Stimulated activated CD8-positive, alpha-beta memory T cell treated with anti-CD3 and anti-CD28 coated beads, Interleukin-7, amount 100 ng/mL, for 1 hour (primary cell): ENCODE measurements at places on chromosomes 6 and 20.

DNA sequence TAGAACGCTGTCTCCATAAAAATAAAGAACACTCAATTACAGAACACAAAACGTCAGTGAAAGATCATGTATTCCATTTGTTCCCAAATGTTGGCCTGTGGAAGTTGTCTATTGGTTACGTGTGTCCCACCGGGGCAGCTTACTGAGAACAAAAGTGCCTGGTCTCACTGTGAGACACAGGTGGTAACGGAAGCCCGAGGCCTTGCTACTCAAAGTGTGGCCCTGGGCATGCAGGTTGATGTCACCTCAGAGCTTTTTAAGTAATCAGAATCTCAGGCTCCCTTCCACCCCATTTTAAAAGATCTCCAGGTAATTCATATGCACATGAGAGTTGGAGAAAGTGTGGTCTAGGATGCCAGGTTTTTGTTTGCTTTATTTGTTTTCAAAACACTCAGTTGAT lies 422.5 kb upstream of the OPRM1 start:
- DNase-seq, result no peak

GRCh38 chr6:108800427-108800864 lies 47.8 kb upstream of the ARMC2 start:
- no peak for DNase-seq

GRCh38 chr6:44216677-44217331 lies at the start of gene MYMX:
MYMX (plus strand) TSS chr6:44216926; CDS start chr6:44217472, 546 bp downstream.
- no peak for DNase-seq

DNA sequence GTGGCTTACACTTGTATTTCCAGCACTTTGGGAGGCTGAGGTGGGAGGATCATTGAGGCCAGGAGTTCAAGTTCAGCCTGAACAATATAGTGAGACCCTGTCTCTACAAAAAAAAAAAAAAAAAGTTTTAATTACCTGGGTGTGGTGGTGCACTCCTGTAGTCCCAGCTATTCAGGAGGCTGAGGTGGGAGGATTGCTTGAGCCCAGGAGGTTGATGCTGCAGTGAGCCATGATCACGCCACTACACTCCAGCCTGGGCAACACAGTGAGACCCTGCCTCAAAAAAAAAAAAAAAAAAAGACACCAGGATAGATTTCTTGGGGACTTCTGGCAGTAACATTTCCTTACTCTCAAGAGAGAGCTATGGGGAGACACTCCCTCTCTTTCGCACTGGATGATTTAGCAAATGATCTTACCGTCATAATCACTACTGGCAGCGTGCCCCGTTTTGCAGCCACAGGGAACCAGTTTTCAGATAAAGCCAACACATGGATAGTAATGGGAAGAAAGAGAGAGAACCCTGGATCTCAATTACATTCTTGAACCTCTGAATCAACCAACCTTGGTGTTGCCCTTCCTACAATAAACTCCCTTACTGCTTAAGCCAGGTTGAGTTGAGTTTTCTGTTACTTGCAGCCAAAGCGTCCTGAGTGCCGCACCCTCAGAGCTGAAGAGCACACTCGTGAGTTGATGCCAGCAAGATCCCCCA lies 18.1 kb upstream of the PTPN1 start:
- DNase-seq, result no peak

DNA sequence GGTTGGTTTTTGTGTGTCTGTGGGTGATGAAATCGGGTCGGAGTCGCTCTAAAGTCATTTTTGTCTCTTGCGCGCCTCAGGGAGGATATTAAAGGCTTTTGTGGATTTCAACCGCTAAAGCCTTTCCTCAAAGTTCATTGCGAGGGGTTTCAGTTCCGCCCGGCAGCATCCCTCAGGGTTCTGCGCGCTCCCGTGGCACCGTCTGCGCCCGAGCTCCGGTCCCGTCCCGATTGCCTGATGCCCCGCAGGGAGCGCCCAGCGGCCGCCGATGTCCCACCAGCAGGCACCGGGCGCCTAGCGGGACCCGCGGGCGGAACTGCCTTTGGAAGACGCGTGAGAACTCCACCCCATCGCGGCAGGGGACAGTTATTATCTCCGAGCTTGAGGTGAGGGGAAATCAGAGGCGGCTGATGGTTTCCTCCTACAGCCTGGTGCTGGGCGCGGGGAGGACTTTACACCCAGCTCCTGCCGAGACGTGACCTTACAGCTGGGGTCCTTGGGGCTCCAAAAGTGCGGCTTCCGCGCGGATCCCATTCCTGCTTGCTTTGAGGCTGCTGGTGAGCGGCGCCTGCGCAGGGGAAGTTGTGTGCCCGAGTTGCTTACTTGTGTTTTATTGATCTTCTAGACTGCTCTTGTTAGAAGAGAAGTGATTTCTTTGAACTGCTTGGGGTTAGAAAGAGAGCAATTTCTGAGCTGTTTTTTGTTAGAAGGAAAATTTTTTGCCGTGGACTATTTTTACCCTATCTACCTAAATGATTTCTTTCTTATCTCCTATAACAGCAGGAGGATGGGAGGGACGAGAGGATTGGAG lies 27.1 kb downstream of the ULBP1 start:
- DNase-seq, result no peak

DNA sequence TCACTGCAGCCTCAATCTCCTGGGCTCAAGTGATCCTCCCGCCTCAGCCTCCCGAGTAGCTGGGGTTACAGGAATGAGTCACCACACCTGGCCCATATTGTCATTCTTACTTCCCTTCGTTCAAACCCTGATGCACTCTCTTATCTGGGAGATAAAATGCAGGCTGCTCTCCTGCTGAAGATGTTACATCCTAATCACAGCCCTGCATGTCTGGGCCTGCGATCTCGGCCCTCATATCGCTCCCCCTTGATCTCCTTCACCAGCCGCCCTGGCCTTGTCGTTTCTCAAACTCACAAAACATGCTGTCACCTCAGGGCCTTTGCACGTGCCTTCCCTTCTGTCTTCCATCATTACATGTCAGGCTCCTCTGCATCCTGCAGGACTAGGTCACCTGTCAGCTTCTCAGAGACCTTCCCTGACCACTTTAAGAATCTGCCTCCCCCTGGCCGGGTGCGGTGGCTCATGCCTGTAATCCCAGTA lies 8.8 kb upstream of the C20orf203 start:
- DNase-seq, result no peak

GRCh38 chr6:130381459-130382380 lies 15.9 kb downstream of the TMEM200A start:
- no peak for DNase-seq

GRCh38 chr6:133855276-133855990 lies 33.5 kb upstream of the TCF21 start:
- no peak for DNase-seq

DNA sequence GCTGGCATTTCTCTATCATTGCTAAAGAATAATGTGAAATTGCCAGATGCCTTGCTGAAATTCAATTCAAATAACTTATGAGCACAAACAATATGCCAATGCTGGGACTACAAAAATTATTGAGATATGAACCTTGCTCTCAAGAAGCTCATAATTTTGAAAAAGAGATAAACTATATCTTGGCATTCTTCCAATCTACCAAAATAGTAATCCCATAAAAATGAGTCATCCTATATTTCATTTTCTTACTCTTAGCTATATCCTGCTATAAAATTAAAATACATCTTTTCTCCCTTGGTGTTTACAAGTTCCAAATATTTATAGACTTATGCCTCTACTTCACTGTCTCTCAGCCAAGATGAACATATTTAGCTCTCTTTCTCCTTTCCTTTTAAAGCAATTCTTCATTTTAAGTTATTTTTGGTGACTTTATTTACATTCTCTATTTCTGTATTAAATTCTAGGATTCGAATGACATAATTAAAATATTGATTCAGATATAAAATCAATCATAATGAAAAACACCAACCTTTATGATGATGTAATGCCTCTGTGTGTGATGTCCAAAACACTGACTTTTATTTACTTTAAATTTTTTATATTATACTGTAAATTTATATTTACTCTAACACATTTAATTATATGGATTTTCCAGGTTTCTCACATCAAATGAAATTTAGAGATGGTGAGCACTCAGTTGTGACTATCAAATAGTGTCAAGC lies 152.6 kb downstream of the CDK19 start:
- DNase-seq, result no peak

DNA sequence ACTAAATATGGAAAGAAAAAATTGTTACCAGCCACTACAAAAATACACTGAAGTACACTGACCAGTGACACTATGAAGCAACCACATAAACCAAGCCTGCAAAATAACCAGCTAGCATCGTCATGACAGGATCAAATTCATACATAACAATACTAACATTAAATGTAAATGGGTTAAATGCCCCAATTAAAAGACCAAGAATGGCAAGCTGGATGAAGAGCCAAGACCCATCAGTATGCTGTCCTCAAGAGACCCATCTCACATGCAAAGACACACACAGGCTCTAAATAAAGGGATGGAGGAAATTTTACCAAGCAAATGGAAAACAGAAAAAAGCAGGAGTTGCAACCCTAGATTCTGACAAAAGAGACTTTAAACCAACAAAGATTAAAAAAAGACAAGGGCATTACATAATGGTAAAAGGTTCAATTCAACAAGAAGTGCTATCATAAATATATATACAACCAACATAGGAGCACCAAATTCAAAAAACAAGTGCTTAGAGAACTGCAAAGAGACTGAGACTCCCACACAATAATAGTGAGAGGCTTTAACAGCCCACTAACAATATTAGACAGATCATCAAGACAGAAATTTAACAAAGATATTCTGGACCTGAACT lies 104.8 kb downstream of the HACE1 start:
- DNase-seq, result no peak

DNA sequence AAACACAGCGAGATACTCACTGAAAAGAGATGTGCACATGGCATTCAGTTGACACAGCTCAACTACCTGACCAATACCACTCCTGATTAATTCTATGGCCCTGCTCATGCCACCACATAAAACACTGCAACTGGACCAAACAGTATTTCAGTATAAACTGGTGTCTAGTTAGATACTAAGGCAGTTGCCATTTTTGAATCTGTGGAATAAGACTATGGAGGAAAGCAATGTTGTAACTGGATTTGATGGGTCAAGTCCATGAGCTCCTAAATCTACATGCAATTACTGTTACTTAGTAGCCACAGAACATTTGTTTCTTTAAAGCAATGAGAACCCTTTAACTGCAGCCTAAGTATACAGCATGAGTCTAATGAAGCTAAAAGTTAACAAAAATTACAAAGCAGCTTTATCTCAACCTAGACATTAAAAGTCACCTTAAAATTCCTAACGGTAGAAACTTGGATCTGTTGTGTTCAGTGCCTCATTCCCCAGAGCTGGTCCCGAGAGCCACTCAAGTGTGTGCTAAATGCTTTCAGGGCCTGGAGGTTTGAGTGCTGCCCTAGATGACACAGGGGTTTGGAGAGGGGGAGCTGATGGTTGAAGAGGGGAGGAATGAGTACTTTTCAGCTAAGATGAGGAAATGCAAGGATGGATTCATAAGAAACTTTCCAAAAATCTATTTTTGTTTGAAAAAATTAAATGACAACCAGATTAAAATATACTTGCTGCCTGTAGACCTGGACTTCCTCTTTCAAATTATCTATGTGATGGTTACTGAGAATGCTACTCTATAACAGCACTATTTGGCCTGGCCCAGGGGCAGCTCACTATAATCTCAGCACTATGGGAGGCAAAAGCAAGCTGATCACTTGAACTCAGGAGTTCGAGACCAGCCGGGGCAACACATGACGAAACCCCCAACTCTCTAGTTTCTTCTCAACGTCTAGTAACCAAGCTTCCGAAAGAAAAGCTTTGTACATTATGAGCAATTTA lies 15.6 kb downstream of the SNX5 start:
- DNase-seq, result no peak

- no peak for DNase-seq
These were observed 255.6 kb downstream of the ERMARD start for GRCh38 chr6:170006900-170007467.

- no peak for DNase-seq
These were observed 13.7 kb downstream of the BTN3A1 start for GRCh38 chr6:26415791-26416190.

- no peak for DNase-seq
These were observed 131.9 kb downstream of the FYN start for GRCh38 chr6:111741177-111741952.

DNA sequence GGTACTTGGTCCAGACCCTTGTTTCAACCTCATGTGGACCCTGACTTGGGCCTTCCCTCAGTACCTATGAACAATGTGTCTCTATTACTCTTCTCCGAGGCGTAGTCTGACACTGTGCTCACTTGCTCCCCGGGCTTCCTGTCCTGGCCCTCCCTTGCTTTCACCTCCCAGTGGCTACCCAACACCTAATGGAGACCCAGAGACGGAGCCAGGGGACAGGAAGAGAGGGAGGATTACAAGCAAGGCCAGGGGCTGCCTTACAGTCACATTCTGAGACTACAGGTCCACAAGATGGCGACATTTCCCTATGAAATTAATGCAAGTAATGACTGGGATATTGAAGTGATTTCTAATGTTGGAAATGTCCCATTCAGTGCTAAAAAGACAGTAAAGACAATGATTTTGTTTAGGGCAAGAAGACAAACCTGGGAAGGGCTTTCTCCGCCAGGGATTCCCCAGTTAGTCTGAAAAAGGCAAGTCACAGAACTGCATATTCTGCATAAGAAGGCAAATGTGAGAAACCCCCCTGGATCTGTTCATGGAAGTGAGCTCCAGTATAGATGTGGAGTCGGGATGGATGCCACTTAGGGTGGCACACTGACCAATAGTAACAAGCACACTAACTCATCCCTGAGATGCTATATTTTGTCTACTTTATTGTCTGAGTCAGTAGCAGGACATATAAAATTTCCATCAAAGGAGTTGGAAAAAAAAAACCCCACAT lies 44.0 kb upstream of the ZBTB24 start:
- no peak for DNase-seq

GRCh38 chr6:161482517-161482858 lies 208.6 kb upstream of the AGPAT4 start:
- DNase-seq, result no peak

GRCh38 chr6:84597238-84597875 lies 167.0 kb downstream of the TBX18 start:
- no peak for DNase-seq

DNA sequence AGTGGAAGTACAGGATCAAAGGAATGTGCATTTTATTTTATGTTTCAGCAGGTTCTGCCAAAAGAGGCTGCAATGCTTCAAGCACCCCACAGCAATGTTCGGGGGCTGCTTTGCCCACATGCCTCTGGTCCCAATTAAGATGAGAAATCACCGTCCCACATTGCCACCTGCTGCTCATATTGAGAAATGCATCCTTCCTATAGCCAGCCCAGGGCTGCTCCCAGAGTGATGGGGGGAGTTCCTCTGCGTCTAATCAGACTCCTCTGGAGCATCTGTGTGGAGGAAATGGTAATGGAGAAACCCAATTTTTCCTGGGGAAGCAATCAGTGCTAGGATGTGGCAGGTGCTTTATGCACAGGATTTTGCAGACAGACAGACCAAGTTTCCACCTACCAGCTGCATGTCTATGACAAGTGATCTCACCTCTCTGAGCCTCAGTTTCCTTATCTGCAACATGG lies 33.7 kb downstream of the PTGIS start:
- peak; percentile 13 for DNase-seq

DNA sequence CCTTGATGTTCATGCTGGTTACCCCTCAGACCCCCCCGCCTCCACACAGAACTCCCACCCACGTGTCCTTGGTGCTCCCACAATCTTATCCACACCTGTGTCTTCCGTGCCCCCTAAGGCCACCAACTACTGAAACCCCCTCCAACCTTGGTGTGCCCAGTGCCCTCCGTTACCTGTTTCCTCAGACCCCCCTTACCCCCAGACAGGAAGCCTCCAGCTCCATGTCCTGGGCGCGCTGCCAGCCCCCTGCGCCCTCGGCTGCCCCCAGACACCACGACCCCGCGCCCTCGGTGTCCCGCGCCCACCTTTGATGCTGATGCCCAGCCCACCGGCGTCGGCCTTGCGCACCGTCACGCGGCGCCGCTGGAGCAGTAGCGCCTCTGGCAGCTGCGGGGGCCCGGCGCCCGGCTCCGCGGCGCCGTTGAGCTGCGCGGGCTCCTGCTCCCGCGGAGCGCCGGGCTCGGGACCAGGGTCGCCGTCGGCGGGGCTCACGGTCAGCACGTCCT lies 504 bp downstream of the SNTA1 start:
- no peak for DNase-seq
